Right hindlimb (tissue), 1 donor: ENCODE measurements at places on chromosomes 6 and 20.

GRCh38 chr20:49446808-49447207 lies 35.7 kb downstream of the KCNB1 start:
- peak; percentile 90 for DNase-seq

DNA sequence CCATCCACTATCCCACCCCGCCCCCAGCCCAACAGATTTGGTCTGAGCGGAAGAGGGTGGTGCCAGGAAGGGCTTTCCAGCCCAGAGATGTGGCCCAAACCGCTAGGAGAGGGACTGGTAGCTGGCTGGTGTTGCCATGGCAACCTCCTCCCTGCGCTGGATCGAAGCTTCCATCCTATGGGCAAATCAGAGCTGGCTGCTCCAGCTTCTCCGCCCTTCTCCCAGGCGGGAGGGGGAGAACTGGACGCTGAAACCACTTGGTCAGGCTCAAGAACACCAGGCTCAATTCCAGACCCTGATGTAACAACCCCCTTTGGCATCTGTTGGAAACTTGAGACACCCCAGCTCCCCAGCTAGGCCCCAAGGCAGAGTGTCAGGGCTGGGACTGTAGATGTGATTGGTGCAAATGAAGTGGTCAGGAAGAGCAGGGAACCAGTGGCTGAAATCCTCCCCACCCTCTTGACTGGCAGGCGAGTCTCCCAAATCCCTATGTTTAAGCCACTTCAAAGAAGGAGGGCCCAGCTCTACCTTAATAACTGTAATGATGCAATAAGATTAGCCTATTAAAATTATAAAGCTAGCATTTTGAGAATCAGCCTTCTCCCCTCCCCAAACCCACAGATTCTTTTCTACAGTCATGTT lies 4.2 kb downstream of the RIMS4 start:
- peak; percentile 95 for DNase-seq

- no peak for DNase-seq
Measured at GRCh38 chr20:7673841-7674240, 266.4 kb downstream of the HAO1 start.

- DNase-seq = peak; percentile 35
Measured at GRCh38 chr20:53124075-53124551, 152.0 kb downstream of the TSHZ2 start.

DNA sequence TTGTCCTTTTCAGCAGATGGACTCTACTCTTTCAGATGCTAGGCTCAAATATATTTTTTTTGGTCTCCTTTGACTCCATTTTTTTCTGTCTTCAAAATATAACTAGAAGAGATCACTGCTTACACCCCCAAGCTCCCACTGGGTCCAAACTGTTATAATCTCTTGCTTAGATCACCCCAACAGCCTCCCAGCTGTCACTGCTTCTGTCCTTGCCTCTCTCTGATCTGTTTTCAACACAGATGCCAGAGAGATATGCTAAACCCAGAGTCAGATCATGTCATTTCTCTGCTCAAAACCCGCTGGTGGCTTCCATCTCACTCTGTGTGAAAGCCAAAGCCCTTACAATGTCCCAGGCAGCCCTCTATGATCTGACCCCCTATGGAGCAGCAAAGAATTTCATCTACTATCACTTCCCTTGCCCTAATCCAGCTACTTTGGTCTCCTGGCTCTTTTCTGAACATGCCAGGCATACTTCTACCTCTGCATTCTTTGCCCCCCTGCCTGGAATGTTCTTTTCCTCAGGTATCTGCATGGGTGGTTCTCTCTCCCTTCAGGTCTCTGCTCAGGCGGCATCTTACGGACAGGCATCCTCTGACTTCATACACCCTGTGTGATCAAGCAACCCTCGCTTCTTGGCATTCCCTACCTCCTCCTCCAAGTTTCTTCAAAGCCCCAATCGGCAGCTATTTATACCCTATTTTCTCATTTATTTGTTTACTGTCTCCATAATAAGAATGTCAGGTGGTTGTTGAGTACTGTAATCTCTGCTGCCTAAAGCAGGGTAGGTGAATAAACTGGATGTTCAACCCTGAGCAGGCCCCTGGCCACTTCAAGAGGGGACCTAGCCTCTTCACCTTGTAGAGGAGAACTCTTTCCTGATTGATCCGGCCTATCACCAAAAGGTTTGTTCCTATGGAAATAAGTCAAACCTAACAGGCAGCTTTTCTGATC lies 43.6 kb upstream of the SLC4A11 start:
- no peak for DNase-seq

DNA sequence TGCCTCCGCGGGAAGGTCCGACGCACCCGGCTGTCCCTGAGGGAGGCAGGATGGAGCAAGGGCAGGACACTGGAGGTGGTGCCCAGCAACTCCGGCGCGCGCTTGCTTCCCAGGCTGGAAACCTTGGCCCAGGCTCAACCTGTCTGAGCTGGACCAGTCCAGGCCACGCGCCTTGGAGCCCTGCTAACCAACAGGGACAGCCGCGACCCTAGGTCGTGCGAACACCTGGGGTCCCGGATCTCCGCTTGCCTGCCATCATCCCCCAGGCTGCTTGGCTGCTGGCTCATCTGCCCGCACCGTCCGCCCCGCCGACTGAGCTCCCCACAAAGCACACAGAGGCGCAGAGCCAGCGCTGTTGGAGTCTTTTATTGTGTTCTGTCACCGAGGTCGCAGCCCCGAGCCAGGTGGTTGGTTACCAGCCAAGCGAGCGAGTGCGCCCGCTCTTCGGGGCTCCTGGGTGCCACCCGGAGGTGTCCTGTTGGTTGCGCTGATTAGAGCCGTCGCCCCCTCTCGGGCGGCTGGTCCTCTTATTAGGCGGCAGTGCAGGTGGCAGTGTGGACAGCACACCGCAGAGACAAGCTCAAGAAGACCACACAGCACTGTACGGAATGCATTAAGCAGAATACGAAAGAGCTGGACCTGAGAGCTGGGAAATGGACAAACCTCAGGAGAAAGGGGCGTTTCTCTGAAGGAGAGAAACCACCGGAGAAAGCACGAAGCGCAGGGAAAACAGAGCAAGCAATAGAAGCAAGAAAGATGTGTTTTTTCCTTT lies 3.8 kb downstream of the COL12A1 start:
- peak; percentile 78 for DNase-seq

DNA sequence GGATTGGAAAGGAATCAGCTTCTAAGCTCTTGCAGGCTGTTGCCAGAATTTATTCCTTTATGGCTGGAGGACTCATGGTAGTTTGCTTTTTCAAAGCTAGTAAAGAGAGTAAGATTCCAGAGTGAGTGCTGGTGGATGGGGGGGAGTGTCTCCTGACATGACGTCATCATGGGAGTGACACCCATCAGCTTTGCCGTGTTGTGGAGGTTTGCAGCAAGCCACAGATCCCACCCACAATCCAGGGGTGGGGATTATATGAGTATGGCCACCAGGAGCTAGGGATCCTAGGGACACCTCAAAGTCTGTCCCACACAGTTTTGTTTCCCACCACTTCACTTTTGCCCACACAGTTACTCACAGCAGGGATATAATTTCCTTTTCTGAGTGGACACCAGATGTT lies 28.7 kb upstream of the PMEPA1 start:
- no peak for DNase-seq

- DNase-seq = no peak
Measured at GRCh38 chr20:21156266-21156665, 30.4 kb downstream of the KIZ start.

GRCh38 chr6:98215531-98215930 lies 618.8 kb upstream of the POU3F2 start:
- DNase-seq = no peak

DNA sequence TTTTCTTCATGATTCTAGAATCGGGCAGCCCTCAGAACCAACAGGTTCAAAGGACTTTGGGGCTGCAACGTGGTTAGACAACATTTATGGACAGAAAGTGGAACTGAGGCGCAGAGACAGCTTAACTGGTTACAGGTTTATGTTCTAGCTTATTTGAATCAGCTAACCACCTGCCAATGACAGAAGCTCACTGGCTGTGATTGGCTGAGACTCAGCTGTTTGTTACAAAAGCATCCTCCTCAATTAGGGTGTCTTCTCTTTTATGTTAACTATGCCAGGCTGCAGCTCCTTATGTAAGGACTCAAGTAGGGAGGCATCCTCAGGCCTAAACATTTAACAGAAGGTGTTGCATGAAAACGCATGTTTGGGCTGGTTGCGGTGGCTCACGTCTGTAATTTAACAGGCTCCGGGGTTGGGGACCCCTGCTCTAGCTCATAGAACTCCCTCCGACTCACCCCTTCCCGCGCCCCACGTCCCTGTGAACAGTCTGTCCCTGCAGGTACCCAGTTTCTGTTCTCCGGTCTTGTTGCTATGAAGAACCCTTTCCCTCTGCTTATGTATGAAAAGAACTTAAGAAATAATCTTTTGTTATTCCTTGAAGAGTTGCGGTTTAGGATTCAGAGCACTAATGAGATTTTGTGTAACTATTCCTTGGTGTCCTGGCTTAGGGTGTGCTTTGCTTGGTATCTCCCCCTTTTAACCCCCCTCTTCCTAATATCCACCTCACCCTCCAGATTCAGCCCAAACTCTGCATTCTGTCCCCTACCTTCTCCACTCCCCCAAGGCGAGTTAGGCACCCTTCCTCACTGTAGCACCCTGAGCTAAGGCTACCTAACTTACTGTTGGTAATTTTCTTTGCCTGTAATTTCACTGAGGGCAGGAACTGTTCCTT lies 1.2 kb upstream of the TMEM181 start:
- DNase-seq = no peak

DNA sequence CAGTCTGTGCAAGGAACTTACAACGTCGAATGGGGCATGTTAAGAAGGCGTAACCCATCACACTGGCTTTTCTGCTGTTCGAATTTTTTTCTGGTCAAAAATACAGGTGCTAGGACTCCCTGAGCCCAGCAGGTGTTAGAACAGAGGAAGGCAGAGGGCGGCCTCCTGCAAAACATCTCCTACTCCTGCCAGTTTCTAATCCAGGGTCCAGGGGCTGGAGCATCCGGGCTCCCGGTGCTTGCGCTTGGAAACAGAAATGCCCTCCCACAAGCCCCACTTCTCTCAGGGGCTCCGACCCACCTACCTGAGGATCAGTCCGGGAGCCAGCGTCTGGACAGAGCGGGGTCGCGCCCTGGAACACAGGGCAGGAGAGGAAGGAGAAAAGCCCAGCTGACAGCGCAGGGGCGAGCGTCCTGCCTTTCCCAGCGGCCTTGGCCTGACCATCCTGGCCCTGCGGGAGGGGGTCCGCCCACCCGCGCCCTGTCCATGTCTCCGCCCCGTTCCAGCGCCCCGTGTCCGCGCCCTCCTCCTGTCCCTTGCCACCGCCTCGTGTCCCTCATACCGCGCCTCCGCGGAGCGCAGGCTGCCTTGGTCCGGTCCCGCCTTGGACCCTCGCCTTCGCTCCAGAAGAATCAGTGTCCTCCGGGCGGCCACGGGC lies 14.8 kb upstream of the LPA start:
- DNase-seq = no peak

DNA sequence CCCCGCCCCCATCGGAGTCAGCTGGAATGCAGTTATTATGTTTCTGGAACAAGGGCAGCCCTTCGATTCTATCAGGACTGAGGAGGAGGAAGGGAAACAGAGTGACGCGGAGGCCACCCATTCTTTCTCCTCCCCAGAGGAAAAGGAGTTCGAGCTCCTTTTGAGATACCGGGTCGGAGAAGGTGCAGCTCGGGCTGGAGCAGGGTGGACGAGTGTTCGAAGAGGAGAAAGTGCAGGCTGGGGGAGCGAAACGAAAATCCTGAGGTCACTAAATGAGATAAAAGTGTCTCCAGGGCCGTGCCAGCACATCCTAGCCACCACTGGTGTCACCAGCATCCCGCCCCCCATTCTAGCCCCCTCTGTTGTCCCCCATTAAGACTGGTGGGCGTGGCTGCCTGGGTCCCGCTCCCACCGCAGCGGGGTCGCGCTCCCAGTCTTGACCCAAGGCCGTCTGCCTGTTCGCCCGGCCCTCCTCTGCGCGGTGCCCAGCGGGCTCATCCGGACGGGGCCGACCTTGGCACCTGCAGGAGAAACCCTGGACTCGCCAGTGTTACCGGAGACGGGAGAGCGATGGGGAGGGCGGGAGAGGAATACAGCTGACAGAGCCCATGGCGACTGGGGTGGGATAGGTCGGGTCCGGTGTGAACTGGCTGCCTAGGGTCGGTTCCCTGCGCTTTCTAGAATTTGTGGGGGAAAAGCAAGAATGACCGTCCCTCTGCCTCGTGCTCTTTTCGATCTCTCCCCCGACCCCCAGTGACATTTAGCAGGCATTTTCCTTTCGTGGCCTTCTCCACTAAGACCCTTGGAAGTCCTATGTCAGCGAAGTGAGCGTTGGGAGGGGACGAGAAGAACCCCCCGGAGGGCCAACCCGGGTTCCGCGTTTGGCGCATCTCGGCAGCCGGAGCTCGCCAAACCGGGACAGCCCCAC lies 16.2 kb downstream of the FOXA2 start:
- DNase-seq = no peak

- DNase-seq = peak; percentile 70
Measured at GRCh38 chr6:113903666-113904330, 46.7 kb downstream of the MARCKS start.

DNA sequence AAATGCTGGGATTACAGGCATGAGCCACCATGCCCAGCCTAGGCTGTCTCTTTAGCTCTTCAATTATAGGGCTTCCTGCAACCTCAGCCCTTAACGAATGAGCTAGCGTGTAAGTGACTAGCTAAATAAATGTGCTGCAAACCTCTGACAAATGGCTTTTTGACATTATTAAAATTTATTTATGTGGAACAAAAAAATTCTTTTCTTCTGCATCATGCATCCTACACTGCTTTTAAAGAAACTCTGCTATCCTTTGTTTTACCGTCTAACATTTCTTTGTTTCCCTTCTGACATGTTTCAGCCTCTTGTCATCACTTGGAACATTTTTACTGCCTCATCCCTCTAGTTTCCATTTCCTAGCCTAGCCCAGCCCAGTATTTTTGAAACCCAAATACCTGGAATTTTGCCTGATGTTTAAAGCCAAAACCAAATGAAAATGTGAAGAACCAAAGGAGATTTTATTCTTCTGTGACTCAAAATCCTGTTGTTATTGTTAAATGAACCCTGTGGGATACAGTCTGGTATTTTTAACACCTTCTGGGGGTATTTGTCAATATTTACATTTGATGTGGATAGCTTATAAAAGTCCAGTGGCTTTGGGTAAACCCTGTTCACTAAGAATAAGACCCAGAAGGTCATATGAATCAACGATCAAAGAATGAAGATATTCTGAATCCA lies 9.5 kb downstream of the NT5E start:
- DNase-seq = no peak

GRCh38 chr6:14910692-14911547 lies 334.9 kb upstream of the JARID2 start:
- no peak for DNase-seq
